Left ventricle myocardium inferior (tissue), 1 donor: ENCODE measurements at places on chromosomes 1 and 21.

DNA sequence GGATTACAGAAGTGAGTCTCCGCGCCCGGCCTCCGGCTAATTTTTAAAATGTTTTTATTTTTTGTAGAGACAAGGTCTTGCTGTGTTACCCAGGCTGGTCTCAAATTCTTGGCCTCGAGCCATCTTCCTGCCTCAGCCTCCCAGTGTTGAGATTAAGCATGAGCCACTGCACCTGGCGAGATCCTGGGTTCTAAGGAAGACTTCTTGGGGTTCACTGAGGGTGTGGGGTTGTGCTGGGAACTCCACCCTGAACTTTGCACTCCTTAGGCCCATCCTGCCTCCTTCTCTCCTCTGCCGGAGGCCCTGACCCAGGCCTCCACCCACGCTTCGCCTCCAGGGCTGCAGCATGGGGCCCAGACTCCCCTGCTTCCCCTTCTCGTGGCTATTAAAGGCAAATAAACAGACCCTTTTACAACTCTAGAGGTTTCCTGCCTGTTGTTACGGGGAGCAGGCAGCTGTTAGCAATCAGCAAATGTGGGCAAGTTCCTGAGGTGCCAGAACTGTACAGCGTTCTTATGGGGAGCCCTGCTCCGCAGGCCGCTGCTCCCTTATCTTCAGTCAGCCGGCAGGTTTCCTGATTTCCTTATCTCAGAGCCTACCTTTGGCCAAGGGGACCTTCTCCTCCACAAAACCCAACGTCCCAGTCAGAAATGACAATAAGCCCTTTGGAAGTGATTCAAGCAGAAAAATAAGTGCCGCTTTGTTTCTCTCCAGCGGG, 41.0 kb upstream of the LIN9 start:
- no peak for DNase-seq

- DNase-seq: no peak
These were observed 42.8 kb downstream of the C8A start for GRCh38 chr1:56897150-56898004.

DNA sequence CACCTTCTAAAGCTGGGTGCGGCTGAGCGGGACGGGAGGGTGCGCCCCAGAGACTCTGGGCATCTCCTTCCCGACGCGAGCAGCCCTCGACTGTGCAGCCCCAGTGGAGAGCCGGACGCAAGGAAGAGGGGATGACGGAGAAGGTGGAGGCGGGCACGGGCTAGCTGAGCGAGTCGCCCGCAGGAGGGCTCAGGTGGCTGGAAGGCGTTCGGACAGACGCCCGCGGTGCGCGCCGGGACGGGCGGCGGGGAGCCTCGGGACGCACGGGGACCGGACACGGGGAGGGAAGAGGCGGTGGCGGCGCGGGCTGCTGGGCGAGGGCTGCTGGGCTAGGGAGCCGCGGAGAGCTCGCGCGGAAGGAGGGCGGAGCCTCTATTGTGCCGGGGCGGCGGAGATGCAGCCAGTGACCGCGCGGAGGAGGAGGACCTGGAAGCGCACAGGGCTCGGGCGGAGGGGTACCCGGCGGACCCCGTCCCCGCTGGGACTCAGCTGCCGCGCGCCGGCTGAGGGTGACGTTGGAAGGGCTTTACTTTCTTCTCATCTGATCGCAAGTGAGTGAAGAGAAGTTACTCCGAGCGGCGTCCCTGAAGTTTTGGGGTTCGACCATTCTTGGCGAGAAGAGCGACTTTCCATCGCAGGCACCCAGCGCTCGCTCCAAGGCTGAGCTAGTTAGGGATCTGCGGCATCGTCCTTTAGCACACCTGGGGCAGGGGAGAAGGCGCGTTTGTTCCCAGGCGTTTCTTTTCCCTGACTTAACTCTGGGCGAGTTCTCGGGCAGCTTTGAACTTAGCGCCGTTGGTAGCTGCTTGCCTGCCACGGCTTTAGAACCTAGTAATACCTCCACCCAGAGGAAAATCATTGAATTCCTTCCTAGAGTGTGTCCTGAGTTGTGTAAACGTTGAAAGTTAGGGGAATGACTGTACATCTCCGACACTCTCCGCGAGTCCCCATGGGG, at the start of gene OLFML2B:
Gene OLFML2B, minus strand, starts transcription at position 323 of the 955 bp plus-strand sequence. CDS start 439 bp downstream, outside the sequence.
- DNase-seq: peak; percentile 78

- no peak for DNase-seq
These were observed 114.5 kb downstream of the SLC25A24 start for GRCh38 chr1:108085628-108086027.

GRCh38 chr1:157069601-157070000, 24.1 kb upstream of the ARHGEF11 start:
- DNase-seq: no peak

- no peak for DNase-seq
These were observed 10.0 kb downstream of the LRRC53 start for GRCh38 chr1:74502432-74502831.

DNA sequence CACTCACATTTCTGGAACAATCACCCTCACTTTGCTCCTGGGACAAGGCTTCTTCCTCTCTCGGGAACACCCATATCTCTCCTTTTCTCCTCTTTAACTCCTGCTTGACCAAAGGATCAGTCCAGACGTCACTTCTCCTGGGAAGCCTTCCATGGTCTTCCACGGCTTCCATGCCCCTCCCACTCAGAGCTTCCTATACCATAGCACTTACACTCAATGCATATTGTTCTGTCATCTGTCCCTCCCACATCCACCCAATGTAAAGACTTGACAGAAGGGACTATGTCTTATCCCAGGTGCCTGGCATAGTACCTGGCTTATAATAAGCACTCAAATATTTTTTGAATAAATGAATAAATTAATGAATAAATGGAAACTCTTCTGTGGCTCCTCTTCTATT, 28.2 kb downstream of the CD34 start:
- no peak for DNase-seq

DNA sequence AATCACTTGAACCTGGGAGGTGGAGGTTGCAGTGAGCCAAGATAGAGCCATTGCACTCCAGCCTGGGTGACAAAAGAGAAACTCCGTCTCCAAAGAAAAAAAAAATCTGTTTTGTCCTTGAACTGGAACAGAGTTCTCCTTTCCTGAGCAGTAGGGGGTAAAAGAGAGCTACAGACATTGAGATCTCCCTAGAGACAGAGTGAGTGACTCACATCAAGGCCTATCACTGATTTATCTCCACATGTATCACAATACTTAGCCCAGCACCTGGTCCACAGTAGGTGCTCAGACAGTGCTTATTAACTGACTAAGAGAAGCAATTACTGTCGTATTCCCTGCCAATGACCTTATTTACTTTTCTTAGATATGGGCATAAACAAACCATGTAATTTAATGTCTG, 354.1 kb upstream of the C1orf87 start:
- no peak for DNase-seq

- no peak for DNase-seq
These were observed 40.4 kb upstream of the TMEM61 start for GRCh38 chr1:54940042-54940441.

DNA sequence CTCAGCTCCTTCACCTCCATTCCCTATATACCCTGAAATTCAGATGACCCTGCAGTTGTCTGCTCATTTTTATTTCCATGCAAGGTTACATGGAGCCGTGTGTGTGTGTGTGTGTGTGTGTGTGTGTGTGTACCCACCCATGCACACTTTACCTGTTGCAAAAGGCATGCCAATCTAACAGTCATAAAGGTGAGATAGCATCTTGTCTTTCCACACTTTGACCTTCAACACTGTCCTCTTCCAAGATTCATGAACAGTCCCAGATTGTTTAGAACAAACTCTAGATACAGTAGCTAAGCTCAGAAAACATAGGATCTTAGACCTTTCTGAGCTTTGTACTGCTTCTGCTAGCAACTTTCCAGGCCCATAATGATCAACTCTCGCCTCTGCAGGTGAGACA, 9.5 kb downstream of the LRRN2 start:
- no peak for DNase-seq

DNA sequence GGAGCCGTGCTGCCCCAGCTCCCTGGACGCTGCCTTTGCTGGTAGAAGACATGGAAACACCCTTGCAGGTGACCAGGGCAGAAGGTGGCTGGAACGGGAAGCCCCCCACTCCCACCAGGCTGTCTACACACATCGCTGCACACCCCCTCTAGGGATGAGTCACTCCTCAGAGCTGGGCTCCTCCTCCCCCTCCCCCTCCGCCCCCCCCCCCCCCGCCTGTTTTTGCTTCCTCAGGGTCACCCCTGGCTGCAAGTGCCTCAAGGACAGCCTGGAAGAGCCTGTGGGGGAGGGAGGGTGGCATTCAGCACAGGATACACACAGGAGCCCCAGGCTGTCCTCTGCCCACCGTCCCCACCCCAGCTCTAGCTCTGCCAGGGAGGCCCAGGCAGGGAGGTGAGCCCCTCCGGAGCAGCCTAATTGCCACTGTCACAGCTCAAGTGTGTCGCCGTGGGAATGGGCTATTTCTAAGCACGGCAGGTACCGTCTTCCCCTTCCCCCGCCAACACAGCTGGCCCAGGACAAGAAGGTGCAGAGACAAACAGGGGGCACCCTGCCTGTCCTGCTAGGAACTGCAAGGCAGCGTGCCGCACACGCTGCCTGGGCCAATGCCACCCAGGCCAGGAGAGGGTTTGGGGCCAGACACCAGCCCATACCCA, 2.5 kb downstream of the FNDC10 start:
- no peak for DNase-seq

DNA sequence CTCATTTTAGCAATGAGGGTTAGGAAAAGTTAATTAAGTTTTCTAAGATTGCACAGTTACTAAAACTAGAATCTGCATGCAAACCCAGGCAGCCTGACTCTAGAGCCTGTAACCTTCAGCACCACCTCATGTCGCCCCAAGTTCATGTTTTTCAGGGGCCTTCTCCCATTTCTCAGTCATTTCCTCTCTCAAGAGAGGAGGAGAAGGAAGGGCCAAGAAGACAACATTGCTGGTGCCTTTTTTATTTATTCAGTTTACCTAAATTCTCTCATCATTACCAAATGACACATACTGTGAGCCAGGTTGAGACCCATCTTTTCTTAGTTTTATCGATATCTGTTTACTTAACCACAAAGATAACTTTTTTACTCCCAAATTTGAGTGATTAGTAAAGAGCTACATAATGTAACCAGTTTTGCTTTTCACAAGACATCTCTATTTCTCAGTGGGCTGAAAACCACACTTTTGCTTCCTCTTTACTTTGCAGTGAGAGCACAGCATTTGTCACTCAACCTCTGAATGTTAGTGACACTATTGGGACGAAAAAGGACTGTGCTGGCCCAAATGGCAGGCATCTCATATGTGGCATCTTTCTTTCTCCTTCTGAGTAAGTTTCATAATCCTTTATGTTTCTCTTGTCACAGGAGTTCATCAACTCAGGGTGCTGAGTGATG, at the start of gene CD101:
Gene CD101, plus strand, starts transcription at position 507 of the 674 bp plus-strand sequence. Its CDS starts 58 bp downstream, at position 565.
- DNase-seq: no peak

GRCh38 chr21:25896501-25897056, 161.8 kb downstream of the GABPA start:
- DNase-seq: no peak

- no peak for DNase-seq
These were observed 37.5 kb upstream of the HOOK1 start for GRCh38 chr1:59776960-59777852.

DNA sequence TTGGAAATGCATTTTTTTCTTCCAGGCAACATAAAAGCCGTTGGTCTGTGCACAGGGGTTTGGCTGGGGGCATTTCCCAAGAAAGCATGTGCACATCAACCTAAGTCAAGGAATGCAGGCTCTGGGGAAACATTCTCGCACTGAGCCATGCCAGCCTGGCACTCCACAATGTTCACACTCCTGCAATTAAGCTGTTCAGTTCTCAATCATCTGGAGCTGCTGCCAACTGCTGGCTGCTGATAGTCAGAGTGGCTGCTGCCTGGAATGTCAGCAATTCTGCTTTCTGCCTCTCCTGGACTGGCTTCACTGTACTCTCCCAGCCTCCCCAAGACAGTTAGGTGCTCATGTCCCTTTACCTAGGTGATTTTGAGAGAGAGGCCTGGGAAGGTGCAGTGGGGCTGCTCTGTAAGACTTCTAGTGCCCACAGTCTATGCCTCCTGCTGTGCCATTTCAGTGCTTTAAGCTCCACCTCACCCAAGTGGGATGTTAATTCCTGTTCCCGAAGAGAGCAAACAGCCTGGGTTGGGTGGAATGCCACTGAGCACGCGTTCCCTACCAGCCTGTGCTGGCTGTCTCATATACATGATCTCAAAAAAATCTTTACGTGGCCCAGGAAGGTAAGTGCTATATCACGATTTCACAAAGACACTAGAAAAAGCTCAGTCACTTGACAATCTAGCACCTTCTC, 131.7 kb downstream of the BRINP2 start:
- DNase-seq: peak; percentile 61
